ENCODE measurements at places on chromosomes 7 and 10.

DNA sequence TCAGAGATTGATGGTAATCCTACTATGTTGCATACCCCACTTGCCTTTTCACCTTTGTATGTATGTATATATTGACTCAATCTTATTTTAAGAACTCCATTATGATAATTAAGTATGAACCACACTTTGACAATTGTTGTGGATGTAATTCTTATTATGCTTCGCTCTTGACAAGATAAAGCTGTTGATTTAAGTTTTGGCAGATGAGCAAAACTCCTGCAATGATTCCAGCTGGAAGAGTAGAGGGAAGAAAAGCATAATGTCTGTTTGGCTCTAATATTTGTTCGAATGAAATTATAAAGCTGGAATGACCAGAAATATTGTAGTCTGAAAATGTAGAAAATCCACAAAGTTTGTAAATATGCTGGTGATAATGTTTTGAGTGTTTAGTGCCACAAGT is 83.8 kb upstream of the AKR1E2 start:
- no peak for DNase-seq

GRCh38 chr10:101573885-101574753 is 13.9 kb downstream of the POLL start:
- no peak for DNase-seq

- no peak for DNase-seq
Observed at GRCh38 chr7:71636329-71636728, 504.4 kb downstream of the GALNT17 start.

DNA sequence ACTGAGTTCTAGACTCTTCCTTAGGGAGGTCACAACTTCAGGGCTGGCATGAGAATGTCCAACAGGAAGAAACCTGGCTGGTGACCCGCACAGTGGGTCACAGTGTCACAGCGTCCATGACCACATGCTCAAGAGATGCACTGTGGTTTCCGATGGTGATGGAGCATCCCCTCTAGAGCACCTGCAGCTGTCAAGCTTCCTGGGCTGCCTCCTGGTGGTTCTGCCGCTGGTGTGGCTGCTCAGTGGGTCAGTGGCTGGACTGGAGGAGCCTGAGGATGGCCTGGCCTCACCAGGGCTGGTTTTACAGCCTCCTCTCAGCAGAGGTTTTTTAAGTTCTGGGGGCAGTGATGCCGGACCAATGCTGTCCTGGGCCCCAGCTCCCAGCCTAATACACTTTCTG is 149.3 kb downstream of the SH3PXD2A start:
- no peak for DNase-seq

GRCh38 chr7:114417290-114417689 is 2.7 kb downstream of the FOXP2 start:
- DNase-seq, result no peak

DNA sequence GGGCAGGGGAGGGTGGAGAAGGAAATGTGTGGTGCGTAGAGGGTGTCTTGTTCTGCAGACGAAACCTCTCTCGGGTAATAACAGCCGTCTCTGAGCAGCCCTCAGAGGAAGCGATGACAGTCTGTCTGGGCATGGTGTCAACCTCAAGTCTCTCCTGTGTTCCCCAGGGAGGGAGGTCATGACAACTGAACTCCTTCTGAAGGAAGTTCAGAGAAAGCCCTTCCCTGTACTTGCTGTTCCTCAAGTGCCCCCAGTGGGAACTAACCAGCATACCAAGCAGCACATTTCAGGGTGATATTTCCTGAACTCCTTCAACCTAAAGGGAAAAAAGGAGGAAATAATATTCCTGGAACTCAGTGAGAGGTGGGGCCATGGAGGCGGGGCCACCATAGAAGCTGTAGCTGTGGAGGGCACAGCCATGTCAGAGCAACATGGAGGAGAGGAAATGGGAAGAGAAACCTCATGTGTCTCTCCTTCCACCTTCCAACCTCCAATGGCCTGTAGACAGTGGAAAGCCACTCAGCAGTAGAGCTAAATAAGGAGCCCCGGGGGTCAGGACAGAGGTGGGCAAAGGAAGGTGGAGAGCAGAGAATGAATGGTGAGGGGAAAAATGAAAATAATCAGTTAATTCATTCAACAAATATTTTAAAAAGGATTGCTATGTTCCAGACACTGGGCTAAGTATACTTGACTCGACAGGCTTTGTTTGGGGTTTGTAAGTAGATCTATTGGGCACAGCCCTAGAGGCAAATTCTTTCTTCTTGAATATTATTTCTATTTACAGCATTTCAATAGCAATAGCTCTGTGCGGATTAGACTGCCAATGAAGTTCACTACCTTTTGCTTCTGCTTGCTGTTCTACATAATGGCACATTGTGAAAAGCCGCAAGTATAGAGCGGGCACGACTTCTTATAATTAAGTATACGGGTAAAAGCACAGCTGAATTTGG is 61.0 kb upstream of the AOAH start:
- DNase-seq, result no peak

- DNase-seq, result no peak
Observed at GRCh38 chr10:118220346-118220850, 121.7 kb downstream of the FAM204A start.

DNA sequence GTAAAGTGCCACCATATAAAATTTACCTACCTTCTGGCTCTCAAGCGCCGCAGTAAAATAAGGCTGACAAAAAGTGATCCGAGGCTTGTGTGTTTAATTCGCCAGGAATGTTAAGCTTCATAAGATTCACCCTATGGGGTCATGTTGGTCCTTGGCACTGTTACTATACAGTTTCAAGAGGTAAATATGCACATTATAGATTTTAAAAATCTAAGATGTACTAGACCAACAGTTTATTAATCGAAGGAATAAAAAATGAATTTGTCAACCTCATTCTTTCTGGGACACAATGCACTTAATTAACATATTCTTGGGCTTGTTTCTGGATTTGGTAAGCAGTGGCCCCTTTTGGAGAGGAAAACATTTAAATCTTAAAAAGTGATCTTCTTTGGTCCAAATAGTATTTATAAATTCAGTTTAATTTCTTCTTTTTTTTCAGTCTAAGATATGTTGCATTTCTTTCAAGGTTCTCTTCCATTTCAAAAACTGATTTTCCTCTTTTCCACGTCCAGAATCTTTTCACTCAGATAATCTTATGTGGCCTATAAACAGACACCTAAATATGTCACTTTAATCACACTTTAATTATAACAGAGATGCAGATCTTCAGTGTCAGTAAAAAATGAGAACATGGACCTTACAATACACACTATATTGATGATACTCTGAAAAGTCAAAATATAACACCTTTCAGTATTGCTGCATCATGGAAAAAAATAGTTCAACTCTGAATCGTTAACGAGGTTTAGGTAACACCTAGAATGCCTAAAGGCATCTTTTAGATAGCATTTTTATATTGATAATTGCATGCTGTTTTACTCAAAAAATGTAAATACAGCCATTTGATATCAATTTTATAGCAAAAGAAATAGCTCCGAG is 3.8 kb upstream of the SKIDA1 start:
- no peak for DNase-seq

- no peak for DNase-seq
Observed at GRCh38 chr10:116006508-116006907, 266.5 kb downstream of the GFRA1 start.

DNA sequence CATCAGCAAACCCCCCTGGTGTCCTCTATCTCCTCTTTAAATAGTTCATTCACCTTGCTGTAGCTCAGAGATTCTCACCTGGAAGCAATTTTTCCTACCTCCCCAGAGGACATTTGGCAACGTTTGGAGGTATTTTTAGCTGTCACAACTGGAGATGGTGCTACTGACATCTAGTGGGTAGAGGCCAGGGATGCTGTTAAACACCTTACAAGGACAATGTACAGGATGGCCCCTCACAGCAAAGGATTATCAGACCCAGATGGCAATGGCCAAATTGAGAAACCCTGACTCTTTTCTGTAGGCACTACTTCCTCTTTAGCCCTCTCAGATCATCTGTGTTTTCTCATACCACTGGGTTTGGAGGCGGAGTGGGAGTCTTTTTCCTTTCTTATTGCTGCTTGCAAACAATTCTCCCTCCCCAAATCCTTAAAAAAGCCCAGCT is 13.2 kb upstream of the TRA2A start:
- no peak for DNase-seq

DNA sequence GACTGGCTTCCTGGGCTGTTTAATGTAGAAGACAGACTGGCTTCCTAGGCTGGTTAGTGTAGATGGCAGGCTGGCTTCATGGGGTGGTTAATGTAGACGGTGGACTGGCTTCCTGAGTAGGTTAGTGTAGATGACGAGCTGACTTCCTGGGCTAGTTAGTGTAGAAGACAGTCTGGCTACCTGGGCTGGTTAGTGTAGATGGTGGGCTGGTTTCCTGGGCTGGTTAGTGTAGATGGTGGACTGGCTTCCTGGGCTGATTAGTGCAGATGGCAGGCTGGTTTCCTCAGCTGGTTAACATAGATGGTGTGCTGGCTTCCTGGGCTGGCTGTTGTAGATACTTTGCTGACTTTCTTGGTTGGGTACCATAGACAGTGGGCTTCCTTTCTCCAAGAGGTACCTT is 122.9 kb upstream of the PPP2R2D start:
- DNase-seq, result no peak

GRCh38 chr7:116219288-116219687 is 8.9 kb downstream of the TES start:
- no peak for DNase-seq

DNA sequence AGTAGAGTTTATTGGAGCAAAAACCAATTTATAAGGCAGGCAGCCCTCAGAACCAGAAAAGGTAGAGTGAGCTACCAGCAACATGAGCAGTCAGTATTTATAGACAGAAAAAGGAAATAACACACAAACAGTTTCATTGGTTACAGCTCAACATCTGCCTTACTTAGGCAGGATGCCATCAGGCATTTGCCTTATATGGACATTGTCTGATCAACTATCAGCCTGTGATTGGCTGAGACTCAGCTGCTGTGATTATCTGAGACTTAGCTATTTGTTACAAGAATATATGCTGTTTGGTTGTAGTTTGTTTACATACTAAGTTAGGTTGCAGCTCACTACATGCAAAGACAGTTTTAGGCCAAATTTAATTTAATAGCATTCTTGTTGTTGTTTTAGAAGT is 60.4 kb upstream of the CDK1 start:
- DNase-seq, result no peak

GRCh38 chr10:98006266-98006665 is 24.2 kb downstream of the CRTAC1 start:
- no peak for DNase-seq

GRCh38 chr7:31146030-31146429 is 93.9 kb downstream of the ADCYAP1R1 start:
- no peak for DNase-seq

- no peak for DNase-seq
Observed at GRCh38 chr10:94264085-94264484, 98.7 kb downstream of the NOC3L start.

DNA sequence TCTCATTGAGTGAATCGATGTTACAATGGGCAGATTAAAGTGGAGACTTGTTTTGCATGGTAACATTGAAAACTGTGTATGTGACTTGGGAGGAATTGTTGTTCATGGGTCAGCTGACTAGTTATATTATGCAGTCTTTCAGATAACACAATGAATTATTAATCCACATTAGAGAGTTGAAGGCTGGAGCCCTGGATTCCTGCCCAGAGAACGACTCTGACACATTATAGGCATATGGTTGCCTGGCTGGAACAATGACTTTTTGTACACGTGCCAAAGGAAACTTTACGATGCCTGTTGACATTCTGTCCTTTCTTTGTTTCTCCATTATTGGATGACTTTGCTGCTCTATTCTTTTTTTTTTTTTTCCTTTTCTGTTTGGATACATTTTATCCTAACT is 52.3 kb upstream of the TMEM229A start:
- DNase-seq, result no peak

GRCh38 chr7:136868496-136869000 is at the start of gene CHRM2:
Gene CHRM2, plus strand, starts transcription at chr7:136868652. Its CDS starts 146,214 bp downstream, at chr7:137014866.
- DNase-seq, result no peak

GRCh38 chr7:22555476-22555875 is 55.5 kb upstream of the STEAP1B start:
- no peak for DNase-seq

DNA sequence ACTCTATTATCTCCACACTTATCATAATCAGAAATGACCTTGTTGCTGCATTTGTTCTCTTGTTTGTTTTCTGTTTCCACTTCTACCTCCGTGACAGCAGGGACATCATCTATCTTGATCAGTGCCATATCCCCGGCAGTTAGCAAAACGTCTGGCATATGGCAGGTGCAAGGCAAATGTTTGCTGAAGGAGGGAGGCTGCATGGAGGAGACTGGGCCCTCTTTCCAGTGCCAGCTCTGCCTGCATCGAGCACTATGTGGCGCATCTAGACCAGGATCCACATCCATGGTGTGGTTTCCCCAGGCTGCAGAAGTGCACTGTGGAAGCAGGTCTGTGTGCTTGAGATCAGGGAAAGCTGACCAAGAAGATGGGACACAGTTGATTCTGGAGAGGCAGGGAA is 181.2 kb downstream of the KCNMA1 start:
- DNase-seq, result no peak

DNA sequence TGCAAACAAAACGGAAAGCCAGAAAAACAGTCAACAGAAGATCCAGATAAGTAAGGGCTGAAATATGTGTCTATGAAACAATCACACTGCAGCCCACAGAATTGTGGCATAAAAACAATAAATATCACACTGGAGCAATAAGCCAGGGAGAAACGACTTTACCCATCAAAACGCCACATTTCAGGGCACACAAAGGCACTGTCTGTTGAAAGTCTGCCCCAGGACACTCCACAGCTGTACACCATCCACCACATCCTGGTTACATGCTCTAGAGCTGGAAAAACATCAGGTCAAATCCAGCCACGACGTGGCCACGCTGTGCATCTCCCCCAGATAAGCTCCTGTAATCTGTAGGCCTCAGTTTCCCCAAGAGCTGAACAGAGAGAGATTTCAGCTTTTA is 88.7 kb downstream of the COBL start:
- no peak for DNase-seq

DNA sequence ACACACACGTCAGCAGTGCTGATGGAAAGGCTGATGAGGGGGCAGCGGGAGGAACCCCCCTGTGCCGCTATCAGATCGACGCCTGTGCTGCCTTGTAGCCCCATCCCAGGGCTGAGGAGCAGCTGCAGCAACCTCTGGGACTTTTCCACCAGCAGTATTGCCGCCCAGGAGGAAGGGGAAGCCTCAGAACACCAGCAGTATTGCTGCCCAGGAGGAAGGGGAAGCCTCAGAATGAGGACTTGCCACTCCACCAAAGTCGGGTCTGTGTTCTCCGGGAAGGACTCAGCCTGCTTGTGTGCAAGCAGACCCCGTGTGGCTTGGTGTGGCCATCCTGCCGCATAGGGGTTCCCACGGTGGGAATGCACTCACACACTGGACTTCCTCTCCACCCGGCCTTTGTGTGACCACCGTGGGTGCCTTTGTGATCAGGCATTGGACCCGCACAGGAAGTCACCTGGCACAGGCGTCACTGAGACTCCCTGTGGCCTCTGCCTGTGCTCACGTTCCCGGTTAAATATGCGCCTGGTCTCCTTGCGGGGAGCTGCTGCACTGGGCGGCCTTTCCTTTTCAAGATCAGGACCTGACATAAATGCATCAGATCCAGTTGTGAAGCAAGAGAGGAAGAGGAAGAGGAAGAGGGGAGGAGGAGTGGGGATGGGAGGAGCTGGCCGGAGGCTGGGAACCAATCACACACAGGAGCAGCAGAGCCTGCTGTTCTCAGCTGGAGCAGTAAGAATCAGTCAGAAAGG is 248.5 kb downstream of the DNAJB6 start:
- no peak for DNase-seq

Data from H54 (cell line).